ENCODE measurements at places on chromosomes 2 and 18.
A peak's percentile ranks its signal among the peaks of the same experiment; 100 is the strongest.

GRCh38 chr2:7077660-7078267 is 160.6 kb downstream of the RNF144A start:
- DNase-seq = no peak

DNA sequence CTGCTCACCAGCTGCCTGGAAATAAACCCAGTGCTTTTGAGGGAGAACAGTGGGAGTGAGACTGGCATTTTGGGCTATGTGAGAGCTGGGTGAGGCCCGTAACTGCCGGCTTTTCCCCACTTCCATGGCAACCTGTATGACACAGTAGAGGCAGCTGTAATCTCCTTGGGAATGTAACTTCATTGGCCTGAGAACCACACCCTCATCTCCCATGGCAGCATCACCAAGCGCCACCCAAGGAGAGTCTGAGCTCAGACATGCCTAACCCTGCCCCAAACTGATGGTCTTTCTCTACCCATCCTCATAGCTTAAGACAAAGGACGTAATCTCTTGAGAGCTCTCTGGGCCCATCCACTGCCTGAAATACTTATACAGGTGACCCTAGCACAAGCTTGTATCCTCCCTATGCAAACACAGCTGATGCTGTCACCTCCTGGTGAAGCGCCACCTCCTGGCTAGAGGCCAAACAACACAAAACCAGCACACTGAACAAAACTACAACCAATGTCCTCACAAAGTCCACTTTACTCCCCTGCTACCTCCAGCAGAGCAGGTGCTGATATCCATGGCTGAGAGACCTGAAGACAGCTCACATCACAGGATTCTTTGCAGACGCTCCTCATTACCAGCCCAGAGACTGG is 763.4 kb upstream of the NRXN1 start:
- no peak for DNase-seq

- DNase-seq = peak; percentile 87
Observed at GRCh38 chr18:9782073-9782857, 74.2 kb downstream of the RAB31 start.

DNA sequence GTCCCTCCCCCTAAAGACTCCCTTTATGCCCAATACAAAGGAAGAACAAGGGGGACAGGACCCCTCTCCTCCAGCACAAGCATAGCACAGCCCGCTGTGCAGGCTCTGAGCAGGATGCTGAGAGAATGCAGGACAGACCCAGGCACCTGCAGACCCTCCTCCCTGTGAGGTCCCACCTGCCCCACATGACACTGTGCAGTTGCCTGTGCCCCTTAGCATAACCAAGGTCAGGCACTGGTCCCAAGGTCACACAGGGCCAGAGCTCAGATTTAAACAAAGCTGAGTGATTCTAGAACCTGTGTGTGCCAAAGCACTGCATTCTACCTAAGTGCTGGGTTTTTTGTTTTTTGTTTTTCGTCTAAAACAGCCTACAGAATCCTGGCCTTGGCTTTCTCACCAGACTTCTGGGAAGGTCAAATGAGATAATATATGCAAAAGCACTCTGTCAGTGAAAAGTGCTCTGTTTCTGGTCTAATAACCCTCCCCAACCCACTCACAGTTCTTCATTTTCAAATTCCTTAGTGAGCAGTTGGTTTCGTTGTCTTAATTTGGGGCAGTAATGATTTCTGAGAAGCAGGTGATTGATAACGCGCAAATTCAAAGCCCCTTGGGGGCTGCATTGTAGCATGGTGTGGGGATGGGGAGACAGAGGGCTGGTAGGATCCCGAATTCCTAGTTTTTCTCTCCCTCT is 125.7 kb downstream of the KCTD1 start:
- no peak for DNase-seq

GRCh38 chr18:45267622-45268021 is 347.7 kb upstream of the SLC14A2 start:
- DNase-seq = no peak

GRCh38 chr2:161569401-161569800 is 54.8 kb upstream of the SLC4A10 start:
- DNase-seq = no peak

DNA sequence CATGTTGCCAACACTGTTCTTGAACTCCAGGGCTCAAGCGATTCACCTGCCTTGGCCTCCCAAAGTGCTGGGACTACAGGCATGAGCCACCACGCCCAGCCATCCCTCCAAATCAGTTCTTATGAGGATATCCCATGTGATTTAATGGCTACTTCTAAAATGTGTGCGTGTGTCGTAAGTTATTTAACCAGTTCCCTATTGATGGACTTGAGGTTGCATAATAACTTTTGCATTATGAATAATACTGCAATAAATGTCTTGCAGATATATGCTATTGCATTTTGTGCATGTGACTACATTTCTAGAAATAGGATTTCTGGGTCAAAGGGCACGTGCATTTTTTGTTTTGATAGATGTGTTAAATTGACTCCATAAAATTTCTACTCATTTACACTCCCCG is 19.0 kb downstream of the DIPK1C start:
- no peak for DNase-seq

GRCh38 chr2:175012516-175012915 is 7.3 kb upstream of the CHN1 start:
- DNase-seq = peak; percentile 10

DNA sequence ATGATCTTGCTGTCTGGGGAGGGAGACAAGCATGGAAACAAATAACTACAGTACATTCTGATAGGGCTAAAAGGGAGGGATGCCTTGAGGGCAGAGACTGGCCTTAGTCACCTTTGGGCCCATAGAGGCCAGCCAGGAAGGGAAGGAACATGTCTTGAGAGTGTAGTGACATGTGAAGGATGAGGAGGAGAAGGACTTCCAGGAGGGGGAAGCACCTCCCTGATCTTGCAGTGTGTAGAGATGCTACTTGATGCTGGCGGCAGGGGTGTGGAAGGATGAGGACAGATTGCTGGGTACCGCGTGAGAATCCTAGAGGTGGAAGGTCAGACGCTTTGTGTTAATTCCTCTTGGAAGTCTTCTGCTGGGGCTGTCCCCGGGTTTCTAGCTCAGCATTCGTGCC is 13.1 kb downstream of the TET3 start:
- no peak for DNase-seq

DNA sequence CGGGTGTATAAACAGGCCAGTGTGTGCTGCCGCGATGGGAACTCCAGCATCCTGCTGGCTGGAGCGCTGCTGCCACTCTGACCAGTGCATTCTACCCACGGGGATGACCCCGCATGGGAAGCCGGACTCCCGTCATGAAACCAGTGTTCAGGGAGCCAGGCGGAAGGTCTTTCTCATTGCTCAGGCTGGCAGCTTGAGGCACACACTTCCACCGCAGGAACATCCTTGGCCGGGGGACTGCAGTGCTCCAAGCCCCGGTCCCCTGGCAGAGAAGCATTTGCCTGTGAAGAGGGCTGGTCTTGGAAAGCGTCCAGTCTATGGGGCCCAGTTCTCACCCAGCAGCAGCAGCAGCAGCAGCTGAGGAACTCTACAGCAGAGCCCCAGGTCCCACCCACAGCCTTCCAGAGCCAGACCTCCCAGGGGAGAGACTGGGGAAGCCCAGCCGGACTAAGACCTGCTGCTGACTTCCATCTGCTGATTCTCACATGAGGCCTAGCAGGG is 235.9 kb downstream of the KLHL29 start:
- no peak for DNase-seq

GRCh38 chr2:155223781-155224406 is 525.4 kb downstream of the KCNJ3 start:
- DNase-seq = peak; percentile 0

DNA sequence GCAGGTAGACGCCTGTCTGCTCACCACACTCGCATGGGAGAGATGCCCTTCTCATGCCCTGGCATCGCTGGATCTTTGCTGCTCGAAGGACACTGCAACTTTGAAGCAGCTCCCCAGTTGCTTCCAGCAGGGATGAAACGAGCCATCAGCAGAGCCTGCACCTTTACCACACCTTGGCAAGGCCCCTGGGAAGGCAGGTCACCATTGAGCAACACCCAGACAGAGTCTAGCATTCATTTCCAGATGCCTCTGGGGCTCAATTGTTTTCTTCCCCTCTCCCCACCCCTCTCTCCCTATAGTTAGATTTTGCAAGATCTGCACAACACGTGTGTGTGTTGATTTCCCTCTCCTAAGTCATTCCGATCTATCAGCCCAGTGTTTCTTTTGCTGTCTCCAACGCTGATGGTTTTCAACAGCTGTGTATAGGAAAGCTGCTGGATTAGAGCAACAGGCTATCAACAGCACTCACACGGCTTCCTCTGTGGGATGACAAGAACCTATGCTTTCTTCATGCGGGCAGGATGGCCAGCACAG is 25.6 kb upstream of the INHBB start:
- no peak for DNase-seq

- DNase-seq = no peak
Observed at GRCh38 chr2:240350696-240351087, 84.8 kb upstream of the GPC1 start.

GRCh38 chr2:72078773-72079172 is 68.9 kb downstream of the CYP26B1 start:
- no peak for DNase-seq

DNA sequence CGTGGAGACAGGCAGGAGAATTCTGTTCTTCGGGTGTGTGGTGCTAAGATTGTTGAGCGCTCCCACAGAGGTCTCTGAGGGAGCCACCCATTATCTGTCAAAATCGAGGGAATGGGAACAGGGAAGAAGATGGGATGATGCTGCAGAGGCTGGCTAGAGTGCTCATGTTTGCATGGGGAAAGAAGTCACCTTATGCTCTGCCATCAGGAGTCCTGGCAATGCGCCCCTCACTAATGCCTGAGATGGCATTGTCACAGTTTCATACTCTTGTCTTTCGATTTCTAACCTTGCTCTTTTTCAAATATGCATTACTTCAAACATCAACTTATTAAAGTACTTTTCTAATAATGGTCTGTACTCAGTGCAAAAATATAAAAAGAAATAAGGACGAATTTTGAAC is 463.3 kb upstream of the CELF4 start:
- no peak for DNase-seq

DNA sequence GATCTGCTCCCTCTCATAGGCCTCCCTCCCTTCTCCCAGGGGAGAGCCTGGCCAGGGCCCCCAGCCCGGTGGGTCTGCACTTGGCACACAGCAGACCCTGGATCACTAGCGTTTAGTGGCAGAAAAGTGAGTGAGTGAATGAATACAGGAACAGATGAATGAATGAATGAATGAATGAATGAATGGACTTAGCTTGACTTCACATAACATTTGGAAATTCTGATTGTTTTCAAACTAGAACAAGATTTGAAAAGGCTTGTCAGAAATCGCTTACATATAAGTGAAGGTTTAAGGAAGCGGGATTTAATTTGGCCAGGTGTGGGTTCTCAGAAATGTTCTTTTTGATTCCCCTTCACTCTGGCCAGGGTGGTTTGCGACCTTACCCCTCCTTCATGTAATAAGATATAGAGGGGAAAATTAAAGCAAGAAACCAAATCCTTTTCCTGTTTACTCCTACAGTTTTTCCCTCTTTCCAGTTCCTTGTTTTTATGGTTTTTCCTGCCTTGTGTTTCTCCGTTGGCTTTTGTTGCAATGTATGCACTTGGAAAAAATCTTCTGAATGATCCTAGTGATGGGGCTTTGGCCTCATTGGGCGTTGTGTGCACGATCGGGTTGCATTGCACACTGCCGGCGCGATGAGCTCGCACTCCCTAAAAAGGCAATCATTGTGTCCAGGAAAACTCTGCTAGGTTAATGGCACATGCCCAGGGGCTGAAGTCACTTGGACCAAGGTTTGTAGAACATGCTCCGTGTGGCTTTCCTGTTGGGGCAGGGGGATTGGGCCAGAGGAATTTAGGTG is 16.4 kb downstream of the LRRFIP1 start:
- no peak for DNase-seq

DNA sequence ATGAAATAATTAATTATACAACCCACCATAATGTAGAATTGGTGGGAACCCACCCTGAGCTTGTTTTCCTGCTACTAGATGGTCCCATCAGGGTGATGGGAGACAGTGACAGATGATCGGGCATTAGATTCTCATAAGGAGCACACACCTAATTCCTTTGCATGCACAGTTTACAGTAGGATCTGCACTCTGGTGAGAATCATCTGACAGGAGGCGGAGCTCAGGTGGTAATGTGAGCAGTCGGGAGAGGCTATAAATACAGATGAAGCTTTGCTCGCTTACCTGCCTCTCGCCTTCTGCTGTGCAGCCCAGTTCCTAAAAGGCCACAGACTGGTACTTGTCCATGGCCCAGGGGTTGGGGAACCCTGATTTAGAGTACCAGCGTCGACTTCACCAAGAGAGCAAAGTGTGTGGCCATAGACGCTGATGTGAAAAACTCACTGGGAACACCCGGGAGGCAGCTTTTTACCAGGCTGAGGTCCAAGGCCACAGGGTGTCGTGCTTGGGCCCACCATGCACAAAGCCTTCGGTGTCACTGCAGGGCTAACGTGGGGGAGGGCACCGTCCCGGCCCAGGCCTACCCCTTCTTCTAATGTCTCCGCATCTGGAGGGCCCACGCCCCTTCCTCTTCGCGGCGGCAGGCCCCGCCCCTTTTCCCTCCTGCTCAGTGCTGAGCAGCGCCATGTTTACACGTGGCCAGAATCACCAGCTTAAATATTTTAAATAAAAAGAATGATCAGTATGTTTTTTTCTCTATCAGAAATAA is 296.8 kb upstream of the HDAC4 start:
- DNase-seq = no peak

DNA sequence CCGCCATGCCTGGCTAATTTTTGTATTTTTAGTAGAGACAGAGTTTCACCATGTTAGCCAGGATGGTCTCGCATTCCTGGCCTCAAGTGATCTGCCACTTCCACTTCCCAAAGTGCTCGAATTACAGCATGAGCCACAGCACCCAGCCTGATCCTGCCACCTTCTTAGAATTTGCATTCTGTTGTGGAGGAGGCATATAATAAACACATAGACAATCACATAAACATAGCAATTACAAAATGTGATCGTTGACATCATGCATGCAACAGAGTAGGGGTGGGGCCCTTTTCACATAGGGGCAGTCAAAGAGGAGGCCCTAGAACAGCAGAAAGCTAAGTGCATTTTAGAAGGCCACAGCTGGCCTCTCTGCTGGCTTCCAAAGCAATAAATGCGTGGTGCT is 39.9 kb upstream of the TSPYL6 start:
- DNase-seq = no peak

GRCh38 chr2:196482119-196483065 is 157.1 kb upstream of the CCDC150 start:
- peak; percentile 91 for DNase-seq

GRCh38 chr2:39981883-39982311 is 202.8 kb upstream of the THUMPD2 start:
- DNase-seq = no peak

- no peak for DNase-seq
Observed at GRCh38 chr2:46410273-46411244, 68.8 kb upstream of the TMEM247 start.

GRCh38 chr18:55658598-55658997 is 70.6 kb upstream of the TCF4 start:
- DNase-seq = no peak

Data from ELR (cell line).